ENCODE measurements at places on chromosomes 5 and 9.

- no peak for DNase-seq
Measured at GRCh38 chr9:133772581-133772980, 34.4 kb upstream of the SARDH start.

- DNase-seq = no peak
Measured at GRCh38 chr5:149857499-149857898, 87.1 kb downstream of the PDE6A start.

- no peak for DNase-seq
Measured at GRCh38 chr5:138032028-138032571, 779 bp downstream of the FAM13B start.

DNA sequence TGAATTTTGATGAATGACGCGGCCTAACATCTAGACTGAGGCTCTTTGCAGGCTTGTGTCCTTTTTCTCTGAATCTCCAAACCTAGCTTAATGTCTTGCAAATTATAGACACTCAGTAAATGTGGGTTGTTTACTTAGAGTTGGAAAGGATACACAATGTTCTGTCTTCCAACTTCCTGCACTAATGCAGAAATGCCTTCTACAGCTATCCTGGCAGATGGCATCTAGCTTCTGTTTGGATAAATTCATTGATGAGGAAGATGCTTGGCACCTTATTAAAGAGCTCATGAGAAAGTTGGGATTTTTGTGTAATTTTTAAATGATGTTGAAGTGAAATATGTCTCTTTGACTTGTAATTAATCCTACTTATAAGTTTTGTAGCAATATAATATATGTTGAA lies 1822.2 kb downstream of the MAT2B start:
- no peak for DNase-seq

DNA sequence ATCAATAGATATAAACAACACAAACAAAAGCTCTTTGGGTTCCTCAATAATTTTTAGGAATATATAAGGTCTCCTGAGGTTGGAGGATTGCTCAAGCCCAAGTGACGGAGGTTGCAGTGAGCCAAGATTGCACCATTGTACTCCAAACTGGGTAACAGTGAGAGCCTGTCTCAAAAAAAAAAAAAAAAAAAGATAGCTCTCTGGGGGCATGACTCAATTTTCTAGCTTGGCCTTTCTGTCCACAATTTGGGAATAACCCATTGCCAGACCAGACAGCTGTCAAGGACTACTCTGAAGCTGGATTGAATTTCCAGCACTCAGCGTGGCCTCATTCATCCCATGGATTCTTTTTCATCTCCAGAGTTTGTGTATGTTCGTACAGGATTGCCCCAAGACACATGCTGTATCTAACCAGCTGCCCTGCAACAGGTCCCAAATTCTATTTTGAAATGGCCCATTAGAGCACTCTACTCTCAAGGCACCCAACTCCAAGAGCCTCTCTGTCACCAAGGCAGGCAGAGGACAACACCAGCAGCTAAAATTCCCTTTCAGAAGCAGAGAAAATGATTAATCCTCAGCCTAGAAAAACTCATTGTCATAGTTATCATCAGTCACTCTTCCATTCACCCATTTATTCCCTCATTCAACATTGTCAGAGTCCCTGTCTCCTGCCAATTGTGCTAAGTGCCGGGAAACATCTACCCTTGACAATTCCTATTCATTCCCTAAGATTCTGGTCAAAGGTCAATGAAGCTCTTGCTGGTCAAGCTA lies 8.7 kb downstream of the FAM193B start:
- no peak for DNase-seq

- no peak for DNase-seq
Measured at GRCh38 chr9:15007698-15008097, 97.5 kb upstream of the FREM1 start.

DNA sequence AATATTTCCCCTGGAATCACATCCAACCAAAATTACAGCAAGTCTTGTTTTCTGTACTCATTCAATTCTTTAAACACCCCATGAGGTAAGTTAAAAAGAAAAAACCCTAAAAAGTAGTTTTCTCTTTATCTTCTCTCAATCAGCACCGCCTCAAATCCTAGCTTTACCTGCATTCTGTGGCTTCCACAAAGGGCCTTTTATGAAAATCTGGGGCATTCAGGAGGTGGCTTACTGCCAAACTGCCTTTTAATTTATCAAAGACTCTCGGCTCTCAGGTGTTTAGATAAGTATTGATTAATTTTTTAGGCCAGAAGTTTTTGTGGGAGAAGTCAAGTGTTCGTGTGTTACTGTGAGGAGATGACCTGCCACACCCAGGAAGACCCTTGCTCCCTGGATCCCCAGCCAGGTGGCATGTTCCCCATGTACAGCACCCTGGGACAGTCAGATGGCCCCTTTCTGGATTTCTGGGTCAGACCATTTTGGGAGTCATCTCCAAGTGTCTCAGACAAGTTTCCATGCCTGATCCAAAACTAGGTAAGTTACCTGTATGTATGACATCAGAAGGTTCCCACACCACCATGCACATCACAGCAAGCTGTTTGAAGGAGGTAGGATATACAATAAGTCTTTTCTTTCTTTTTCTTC lies 6.2 kb upstream of the TMEM171 start:
- no peak for DNase-seq

DNA sequence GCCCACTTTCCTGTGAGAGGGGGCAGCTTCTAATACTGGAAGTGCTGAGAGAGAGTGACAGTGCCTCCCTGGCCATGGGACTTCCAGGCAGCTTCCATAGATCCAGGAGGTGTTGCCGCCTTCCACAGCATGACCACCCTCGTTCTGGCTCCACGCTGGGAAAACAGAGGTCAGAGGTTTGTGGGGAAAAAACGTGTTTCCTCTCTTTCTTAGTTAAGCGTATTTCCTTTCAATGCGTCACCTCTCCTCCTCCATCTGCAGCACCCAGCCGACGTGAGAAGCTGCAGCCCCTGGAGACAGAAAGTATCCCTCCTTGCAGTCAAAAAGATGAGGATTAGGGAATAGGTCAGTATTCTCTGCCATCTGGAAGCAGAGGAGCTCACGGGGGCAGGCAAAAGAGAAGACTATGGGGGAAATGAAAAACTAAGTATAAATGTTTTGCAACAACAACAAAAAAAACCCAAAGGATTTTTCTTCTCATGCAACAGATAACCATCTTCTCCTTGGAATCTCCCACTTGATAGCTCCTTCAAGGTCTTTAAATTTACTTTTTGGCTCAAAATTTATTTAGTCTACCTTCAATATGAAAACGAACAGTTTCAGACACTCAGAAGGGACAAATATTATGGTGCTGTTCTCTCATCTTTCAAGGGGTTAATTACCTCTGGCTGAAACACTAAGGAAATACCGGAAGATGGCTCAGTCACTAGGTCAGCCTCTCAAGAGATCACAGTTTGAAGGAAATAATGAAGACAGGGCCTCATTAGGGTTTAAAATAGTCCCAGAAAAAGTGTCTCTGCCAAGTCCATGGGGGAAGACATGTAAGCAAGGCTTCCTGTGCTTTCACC lies 38.0 kb downstream of the MTMR12 start:
- DNase-seq = no peak

DNA sequence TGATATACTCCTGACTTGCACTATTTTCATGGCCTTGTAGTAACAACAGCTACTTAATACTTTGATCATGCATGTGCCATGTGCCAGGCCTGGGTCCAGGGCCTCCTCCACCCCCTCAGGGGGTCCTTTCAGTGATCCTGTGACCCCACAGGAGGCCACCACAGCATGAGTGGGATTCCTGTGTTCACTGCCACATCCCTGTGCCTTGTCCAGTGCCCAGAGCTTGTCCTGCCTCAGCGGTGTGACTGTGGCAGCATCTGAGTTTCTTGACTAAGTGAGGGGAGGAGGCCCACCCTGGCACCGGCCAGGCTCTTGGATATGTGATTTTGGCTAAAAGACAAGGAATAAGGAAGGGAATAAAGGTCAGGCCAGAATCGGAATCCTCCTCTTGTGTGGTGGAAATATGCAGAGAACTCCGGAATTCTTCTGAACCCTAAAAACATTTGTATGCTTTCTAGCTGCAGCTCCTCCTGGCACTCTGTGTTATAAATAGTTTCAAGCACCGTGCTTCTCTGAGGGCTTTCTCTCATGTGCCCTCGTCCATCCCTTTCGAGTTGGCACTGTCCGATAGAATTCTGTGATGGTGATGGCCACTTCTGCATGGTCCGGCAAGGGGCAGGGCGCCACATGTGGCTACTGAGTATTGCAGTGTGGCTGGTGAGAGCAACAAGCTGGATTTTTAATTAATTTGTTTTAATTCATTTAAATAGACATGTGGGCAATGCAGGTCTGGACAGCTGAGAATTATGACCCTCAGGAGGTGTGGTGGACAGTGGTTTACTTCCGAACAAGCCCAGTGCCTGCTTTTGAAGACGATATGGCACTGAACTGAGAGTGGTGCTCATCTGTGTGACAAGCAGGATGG lies 31.8 kb downstream of the TENT4A start:
- DNase-seq = no peak

DNA sequence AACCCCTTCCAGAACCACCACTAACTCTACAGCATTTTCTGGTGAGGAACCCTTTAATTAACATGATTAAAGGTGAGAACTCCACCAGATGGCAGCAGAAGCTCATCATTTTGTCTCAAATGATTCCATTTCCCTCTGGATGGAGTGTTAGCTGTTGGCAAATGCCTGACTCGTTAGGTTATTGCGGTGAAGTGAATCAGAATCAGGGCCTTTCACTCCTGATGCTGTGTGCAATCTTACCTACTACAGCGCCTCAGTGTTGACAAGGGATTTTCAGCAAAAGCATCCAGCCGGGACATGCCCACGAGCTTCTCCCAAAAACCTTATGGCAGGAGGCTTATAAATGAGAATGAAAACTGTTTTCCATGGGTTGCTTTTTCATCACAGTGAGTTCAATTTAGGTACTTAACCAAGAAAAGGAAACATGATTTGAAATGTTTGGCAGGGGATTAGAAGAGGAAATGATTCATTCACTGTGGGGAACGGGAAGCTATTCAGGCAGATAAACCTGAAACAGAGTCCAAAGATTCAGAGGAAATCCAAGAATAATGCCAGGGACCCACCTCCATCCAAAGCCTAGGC lies 48.0 kb upstream of the CAST start:
- DNase-seq = no peak

DNA sequence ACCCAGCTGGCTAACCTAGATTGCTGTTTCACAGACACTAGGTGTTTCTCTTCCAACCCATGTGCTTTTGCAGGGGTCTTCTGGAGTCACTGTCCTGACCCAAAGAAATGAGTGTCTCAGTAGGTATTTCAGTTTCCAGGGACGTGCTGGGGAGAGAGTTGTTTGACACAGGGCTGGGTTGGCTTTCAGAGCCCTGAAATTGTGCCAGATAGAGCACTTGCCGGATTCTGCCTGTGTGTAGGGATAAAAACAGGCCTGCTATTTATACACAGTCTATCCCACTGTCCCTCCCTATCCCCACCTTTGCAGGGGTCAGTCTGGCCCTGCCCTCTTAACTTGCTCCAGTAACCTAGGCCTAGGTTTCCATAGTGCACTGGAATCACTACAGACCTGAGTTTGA lies 957 bp upstream of the HBEGF start:
- DNase-seq = no peak

GRCh38 chr5:9251379-9251980 lies 294.4 kb downstream of the SEMA5A start:
- DNase-seq = no peak

- DNase-seq = no peak
Measured at GRCh38 chr9:34502471-34502870, 20.3 kb downstream of the ENHO start.

GRCh38 chr9:27247756-27248155 lies 49.2 kb downstream of the EQTN start:
- DNase-seq = no peak

DNA sequence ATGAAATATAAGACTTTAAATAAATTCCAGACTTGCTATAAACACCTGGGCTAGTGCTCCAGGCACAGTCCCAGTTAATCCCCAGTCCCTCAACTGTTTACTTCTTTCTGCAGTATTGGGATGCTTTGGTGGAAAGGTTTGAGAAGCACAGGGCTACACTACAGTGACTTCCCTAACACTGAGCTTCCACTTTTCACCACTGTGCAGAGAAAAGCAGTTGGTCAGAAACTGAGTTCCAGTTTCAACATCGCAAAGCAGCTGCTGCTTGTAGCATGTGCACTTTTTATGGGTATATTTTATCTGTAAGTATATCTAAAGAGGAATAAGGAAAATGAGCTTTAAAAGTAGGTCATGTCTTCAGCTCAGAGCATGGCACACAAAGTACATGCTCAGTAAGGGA lies 339.7 kb downstream of the NTRK2 start:
- DNase-seq = no peak

DNA sequence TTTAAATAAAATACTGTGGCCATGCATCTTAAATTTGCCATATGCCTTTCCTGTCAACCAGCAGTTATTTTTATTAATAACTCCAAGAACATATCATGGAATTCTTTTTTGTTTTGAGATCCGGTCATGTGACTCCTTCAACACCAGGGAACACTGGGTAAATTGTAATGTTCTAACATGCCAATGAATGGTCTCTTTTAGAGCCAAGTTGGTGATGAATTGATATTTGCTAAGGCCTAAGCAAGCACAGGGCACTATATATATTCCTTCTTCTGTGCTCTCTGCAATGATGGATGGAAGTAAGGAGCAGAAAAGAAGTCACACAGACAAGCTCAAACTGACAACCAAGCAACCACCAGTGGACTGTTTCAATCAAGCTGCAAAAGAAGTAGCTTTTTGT lies 124.0 kb downstream of the EFNA5 start:
- DNase-seq = no peak

GRCh38 chr5:95818181-95819147 lies 4.1 kb downstream of the GLRX start:
- DNase-seq = no peak

DNA sequence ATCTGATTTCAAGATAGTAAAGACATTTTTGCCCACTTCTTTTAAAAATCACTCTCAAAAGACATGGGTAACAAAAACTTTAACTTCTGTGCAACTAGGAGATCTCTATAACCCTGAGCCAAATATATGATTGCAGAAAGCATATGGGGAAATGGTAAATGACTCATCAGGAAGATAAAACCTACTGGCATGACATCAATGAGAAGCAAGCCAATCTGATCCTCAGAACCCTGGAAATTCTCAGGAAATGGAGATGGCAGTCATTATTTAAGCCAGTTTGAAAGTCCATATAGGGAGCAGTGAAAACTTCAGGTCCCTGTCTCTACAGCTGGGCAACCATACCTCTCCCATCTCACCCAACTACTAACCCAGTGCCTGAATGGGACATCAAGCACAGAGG lies 249.7 kb upstream of the NREP start:
- no peak for DNase-seq
